ENCODE measurements at places on chromosomes 1 and 21.

DNA sequence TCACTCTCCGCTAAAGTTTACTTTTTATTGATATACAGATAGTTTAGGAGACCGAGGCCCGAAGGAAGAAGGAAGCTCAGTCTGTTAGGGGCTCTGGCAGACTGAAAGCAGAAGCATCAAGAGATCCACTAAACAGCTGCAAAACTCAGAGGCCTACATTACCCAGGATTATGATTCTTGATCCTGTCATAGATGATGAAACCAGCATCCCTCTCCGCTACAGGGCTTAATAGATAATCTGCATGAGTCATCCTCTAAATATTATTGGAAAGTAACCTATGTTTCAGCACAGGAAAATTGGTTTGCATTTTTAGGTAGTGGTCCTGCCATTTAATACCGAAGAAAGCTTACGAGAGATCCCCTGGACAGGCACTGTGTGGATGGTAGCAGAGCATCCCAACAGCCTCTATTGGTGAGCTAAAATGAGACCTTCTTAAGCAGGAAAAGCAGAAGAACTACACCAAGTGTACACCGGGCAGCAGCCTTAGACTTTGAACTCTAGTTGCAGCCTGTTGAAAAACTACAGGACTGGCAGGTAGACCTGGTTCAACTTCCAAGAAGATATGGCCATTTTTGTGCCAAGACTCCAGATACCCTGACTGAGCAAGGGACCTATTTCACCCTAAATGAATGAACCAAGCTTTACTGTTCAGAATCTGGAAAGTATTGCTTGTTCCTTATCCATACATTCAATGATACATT, 6.8 kb downstream of the CASQ2 start:
- DNase-seq = no peak

GRCh38 chr21:44734026-44734745, 22.8 kb upstream of the TSPEAR start:
- DNase-seq = no peak

GRCh38 chr1:109879881-109880525, 30.6 kb upstream of the CSF1 start:
- no peak for DNase-seq

- no peak for DNase-seq
These were observed 11.0 kb downstream of the CAMK2N1 start for GRCh38 chr1:20474996-20475395.

GRCh38 chr1:1627261-1627828, 4.6 kb upstream of the MMP23B start:
- DNase-seq = no peak

DNA sequence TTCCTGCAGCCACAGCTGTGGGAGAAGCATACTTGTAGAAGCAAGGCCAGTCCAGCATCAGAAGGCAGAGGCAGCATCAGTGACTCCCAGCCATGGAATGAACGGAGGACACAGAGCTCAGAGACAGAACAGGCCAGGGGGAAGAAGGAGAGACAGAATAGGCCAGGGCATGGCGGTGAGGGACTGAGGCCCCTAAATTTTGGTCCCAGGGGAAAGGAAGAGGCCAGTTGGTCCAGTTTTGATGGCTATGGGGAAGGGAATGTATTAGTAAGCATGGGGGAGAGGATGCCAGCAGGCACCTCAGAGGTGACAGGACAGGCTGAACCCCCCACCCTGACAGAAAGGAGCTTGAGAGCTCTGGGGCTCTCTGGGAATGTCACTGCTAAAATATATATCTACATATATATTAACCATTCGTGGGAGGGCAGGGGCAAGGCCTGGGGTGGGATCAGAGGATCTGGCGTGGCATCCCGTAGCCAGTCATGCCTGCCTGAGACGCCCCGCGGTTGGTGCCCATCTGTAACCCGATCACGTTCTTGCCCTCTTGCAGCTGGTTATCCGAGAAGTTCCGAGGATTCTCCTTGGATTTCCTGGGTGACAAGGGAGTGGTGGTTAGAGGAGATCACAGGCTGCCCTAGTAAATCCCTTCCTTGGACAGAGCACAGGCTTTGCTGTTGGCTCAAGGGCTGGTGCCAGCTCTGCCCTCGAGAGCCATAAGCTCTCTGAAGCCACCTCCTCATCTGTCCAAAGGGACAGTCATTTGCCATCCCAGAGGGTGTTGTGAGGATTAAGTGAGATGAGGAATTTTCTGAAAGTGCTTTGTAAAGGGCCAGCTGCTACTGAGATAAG, 6.7 kb downstream of the TAGLN2 start:
- DNase-seq = no peak

DNA sequence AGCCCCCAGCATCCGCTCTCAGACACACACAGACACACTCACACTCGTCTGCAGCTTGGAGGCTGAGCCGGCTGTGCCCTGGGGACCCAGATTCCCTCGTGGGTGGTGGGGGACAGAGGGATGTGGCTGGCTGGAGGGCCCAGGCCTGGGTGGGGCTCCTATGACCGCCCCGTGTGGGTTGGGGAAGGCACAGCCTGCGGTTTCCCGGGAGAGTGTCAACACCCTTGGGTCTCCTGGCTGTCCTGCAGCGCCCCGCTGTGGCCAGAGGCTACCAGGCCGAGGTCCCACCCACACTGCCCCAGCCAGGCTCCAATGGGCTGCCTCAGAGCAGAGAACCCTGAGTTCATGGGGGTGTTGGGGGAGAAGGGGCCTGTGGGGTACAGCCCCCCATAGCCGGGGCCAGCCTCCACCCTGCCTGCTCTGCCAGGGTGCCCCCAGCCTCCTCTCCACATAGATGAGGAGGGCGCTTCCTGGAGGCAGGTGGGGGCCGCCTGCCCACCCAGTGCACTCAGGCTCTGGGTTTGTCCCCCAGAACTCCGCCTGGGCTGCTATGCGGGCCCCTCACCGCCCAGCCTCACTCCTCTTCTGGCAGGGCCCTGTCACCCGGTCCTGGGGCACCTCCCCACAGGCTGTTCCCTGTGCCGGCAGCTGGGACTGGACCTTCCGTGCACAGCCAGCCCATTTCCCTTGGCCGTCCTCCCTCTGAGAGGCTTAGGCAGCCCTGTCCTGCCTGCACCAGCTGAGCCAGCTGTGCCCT, at the start of gene TTC34:
TTC34 (minus strand) TSS at position 159 of the 757 bp plus-strand sequence. CDS start 866 bp downstream, outside the sequence.
- peak; percentile 12 for DNase-seq

- no peak for DNase-seq
These were observed 2029.3 kb downstream of the MRPL39 start for GRCh38 chr21:23578027-23578426.

- DNase-seq = no peak
These were observed 11.0 kb upstream of the HEYL start for GRCh38 chr1:39650431-39650830.

DNA sequence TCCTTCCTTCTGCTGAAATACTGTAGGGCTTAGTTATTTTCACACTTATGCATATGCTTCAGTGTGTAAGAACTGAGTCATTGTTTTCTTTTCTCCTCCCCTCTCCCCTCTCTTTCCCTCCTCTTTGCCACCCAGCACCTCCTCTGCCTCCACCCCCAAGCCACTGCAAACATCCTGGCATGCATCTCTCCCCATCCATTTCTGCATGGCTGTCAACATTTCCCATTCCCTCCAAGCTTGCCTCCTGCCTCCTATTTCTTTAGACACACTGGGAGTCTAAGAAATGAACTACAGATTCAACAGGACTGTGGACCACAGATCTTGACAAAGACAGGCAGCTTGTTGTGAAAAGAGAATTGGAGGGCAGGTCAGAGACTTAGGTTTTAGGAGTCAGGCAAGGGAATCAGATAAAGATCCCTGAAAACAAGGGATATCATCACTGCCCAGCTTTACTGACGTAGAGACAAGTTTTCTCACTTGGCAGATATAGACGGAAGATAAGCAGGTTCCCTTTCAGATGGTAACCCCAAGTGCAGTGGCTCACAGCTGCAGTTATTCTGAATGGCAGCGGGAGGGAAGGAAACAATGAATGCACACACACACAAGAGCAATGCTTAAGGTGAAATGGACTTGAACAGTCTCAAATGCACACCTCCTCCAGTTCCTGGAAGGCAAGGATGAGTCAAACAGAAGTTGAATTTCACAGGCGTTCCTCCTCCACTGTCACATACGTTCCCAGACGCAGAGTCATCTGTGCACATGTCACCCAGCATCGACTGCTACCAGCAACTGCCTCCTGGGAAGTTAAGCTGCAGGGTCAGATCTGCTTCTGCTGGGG, 56.1 kb downstream of the HIVEP3 start:
- no peak for DNase-seq

GRCh38 chr1:155083865-155084721, 5.5 kb downstream of the EFNA3 start:
- DNase-seq = peak; percentile 49

DNA sequence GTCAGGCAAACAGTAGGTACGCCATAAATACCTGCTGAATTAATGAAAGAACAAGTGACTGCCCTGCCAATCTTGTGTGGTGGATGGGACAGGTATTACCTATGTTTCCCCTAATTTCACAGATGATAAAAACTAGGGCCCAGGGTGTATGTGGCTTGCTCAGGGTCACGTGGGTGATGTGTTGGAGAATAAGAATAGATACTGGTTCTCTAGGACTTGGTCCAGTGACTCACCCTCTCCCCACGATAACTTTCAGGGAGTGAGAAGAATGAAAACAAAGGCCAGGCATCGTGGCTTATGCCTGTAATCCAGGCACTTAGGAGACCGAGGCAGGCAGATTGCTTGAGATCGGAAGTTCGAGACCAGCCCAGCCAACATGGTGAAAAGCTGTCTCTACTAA, 26.7 kb downstream of the SLC26A9 start:
- DNase-seq = no peak

DNA sequence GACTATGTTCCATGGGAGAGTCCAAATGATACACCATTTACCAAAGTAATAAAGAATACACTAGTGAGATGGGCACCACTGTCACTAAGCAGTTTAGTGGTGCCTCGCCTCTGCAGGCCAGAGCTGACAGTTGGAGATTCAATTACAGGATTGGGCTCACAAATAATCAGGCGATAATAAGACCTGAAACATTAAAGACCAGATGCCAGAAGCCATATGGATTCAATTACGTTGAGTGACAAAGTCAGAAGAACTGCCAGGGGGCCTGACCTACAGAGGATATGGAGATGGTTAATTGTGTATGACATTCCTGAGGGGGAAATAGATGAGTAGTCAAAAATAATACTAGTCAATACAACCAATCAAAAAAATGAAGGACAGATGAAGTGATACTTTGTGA, 65.2 kb upstream of the ST6GALNAC5 start:
- DNase-seq = no peak

- DNase-seq = no peak
These were observed 11.3 kb downstream of the UBE2G2 start for GRCh38 chr21:44790368-44790767.

DNA sequence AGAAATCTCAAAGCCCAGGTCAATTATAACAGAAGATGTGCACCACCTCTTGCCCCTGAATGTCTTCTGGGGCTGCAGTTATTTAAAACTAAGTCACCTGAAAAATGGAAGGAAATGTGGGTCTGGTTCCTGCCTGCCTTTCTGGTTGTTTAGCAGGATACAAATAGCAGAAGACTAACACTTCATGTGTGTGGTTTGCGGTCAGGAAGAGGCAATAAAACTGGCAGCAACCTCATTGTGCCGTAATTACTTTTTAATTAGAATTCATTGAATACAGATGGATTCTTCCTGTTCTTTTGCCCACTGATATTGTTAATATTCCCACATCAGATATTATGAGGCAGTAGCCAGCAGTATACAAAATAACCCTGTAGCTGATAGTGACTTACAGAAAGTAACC, 345.7 kb downstream of the ZNF326 start:
- peak; percentile 67 for DNase-seq

DNA sequence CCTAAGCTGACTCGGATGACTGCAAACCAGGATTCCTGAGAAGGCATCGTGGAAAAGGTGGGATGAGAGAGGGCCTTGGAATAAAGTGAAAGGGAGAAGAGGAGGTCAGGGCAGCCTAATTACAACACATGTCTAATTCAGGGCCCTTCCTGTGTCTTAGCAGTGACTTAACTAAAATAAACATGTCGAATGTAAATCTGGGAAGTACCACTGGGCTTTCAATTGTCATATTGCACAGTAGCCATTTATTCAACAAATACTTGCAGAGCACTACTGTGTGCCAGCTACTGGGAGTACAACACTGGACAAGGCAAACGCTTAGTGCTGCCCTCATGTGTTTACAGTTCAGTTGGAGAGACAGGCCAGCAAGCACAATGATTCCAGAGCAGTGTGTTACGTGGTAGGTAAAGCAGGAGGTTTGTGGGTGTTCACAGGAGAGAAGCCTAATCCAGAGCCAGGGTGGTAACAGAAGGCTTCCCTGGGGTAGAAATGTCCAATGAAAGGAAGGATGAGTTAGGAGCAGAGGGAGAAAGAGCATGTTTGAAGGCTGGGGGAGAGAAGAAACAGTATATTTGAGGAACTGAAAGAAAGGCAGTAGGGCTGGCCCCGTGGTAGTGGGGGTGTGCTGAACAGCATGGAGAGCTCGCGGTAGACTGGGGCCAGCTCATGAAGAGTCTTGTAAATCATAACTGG, 38.0 kb upstream of the RASAL2 start:
- DNase-seq = no peak

GRCh38 chr1:97901017-97901658, 19.7 kb downstream of the DPYD start:
- DNase-seq = no peak

GRCh38 chr1:222239130-222239529, 308.8 kb downstream of the HHIPL2 start:
- DNase-seq = no peak

GRCh38 chr21:14989359-14989758, 75.4 kb downstream of the NRIP1 start:
- DNase-seq = no peak

- no peak for DNase-seq
These were observed 4.1 kb downstream of the TIE1 start for GRCh38 chr1:43304771-43305300.

DNA sequence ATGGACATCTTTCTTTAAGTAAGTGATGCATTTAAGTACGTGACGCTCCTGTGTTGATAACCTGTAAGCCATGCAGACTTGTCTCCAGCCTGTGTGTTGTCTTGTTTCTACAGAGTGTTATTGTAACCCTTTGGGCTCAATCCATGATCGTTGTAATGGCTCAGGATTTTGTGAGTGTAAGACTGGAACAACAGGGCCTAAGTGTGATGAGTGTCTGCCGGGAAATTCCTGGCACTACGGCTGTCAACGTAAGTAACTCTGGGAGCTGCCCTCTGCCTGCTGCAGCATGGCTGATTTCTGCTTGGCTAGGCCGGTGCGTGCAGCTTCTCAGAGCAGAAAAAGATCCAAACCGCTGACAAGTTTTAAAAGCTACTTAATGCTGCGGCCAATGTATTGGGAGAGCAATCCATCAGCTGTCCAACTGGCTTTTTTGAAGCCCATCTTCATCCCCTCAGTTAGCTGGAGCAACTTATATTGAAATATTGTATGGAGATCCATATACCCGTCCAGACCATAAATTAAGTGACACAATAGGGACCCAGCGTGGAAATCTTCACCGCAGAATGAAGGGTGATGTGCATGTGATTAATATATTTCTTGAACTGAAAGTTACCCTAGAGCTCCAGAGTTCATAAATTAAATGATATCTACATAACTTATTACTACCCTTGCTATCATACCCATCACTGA, 295.9 kb downstream of the NTNG1 start:
- no peak for DNase-seq

DNA sequence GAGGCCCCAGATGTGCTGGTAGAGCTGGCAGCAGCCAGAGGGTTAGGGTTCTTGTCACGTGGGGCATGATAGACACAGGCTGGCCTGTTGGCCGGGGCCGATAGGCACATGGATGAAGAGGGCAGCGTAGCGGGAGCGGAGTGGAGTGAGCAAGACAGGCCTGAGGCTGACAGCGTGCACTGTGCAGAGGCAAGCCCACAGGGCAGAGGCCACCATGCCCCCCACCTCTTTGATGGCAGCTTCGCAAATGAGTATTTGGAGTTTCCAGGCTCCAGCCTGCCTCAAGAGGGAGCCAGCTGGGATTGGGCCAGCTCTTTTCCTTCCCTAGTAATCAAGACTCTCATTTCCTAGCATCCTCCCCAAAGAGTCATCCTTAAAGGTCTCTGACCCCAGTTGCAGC, 43.5 kb downstream of the TMCC2 start:
- DNase-seq = no peak

Measured in DMS153 (cell line).